ENCODE measurements at places on chromosomes 3 and 15. TPM values are rescaled to one million over a fixed set of nuclear protein-coding genes. Genes with fewer than 3 reads are reported as not detected.

Gene LIPH
- polyA plus RNA-seq: 2.7 TPM

Gene GAP43
- polyA plus RNA-seq: 1.9 TPM

Gene P2RY1
- 2.6 TPM for polyA plus RNA-seq

Gene SCAANT1
- 1.5 TPM for polyA plus RNA-seq

Gene LRIG1
- polyA plus RNA-seq: 24.3 TPM

Gene GOLGA6L24
- not detected for polyA plus RNA-seq

Gene CILP
- 3.1 TPM for polyA plus RNA-seq

Gene NGRN
- 108 TPM for polyA plus RNA-seq

All from renal cortex interstitium (tissue), 15 donors.